Mesendoderm (in vitro differentiated cells): ENCODE measurements at places on chromosomes 3 and 15.
A peak's percentile ranks its signal among the peaks of the same experiment; 100 is the strongest.

GRCh38 chr3:72728329-72728889 is 119.8 kb downstream of the SHQ1 start:
- peak; percentile 23 for DNase-seq

GRCh38 chr3:40780291-40780924 is 255.6 kb downstream of the ZNF621 start:
- peak; percentile 16 for DNase-seq

DNA sequence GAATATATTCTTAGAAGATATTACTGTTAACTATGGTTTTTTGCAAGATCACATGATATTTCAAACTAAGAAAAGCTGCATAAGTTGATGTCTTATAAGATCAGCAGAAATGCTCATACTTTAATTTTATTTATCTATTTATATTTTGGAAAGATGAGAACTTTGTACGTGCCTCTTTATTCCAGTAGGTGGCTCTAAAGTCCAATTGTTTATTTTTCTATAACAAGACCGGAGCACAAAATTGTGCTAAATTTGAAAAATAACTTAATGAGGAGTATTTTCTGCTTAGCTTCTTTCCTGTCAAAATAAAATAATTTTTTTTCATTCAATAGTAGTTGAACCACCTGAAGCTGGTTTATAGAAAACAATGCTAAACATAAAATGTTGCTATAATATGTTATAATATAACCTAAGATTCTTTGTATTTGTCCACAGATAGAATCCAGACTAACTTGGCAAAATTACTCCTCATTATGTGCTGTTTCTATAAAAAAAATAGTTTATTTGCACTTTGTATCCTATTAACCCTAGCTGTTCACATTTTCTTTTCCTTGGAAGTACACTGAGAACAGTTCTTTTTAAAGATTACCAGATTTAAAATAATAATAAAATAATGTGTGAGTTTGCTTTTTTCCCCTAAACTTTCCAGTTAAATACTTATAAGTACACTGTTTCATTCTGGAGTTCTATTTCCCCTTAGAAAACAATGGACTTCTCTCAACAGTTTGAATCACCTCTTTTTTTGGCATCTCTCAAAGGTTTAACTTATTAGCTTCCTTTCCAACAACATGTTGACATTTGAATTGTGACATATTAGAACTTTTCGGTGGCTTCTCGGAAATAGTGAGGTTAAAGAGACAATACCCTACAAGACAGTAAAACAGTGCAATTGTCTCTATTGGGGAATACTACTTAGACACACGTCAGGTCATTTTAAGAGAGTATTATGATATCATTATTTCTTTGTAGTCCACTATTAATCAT is 530.0 kb downstream of the MECOM start:
- no peak for DNase-seq

GRCh38 chr3:165653130-165653778 is 184.0 kb downstream of the BCHE start:
- no peak for DNase-seq

DNA sequence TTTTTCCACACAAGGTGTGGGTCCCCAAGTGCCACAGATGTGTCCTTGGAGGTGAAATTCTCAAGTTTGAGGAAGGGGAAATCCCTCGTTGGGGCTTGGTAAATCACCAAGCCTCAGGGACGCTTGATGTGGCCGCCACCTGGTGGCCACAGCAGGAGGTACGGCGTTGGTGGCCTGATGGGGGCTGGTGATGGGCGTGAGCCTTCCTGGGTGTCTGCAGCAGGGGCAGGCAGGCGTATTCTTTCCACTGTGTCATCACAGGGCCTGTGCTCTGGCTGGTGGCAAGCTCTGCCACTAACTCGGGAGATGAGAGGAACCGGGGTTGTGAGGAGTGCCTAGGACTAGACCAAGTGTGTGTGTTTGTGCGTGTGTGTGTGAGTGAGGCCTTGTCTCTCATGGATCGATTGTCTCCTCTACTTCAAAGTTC is 4.2 kb downstream of the ACOX2 start:
- peak; percentile 86 for DNase-seq

- DNase-seq, result peak; percentile 95
Measured at GRCh38 chr3:185659942-185660921, 74.1 kb downstream of the SENP2 start.

- DNase-seq, result no peak
Measured at GRCh38 chr3:168124291-168124690, 28.6 kb upstream of the GOLIM4 start.

- no peak for DNase-seq
Measured at GRCh38 chr15:38553071-38553470, 11.5 kb downstream of the RASGRP1 start.

DNA sequence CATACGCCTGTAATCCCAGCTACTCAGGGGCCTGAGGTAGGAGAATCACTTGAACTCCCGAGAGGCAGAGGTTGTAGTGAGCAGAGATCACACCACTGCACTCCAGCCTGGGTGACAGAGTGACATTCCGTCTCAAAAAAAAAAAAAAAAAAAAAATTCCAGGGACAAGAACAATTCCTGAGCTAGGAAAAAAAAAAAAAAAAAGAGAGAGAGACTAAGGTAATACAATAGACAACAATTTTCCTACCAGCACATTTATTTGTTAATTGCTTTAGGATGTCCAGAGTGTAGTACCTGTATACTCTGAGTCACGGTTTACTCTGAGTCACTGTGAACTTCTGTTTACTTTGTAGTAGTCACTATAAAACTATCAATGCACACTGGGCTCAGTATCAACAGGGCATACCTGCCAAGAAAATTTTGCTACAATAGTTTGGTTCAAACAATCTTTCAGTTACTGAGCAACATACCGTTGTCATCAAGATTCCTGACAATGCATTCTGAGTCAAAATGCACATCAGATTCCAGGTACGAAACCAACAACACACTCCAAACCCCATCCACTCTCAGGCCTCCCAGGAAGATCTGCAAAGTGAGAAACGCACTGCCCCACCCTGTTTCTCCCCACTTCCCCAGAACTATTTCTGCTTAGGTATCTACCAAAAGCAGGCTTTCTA is 28.3 kb downstream of the IGF2BP2 start:
- no peak for DNase-seq

GRCh38 chr15:84947947-84948830 is 33.5 kb upstream of the PDE8A start:
- DNase-seq, result no peak

DNA sequence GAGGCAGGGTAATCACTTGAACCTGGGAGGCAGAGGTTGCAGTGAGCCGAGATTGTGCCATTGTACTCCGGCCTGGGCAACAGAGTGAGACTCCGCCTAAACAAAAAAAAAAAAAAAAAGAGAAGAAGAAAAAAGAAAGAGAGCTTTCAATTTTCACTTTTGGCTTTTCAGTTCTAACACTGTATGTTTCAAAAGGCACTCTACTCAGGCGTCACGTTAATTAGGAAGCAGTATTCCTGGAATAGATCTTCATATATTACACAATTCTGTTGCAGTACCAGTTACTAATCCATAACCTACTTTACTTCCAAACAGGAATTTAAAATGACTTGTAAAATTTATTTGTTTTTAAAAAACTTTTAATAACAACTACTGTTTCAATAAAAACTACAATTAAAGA is 131.7 kb upstream of the PLXND1 start:
- DNase-seq, result no peak

GRCh38 chr3:62809369-62809768 is 65.8 kb downstream of the CADPS start:
- DNase-seq, result no peak

DNA sequence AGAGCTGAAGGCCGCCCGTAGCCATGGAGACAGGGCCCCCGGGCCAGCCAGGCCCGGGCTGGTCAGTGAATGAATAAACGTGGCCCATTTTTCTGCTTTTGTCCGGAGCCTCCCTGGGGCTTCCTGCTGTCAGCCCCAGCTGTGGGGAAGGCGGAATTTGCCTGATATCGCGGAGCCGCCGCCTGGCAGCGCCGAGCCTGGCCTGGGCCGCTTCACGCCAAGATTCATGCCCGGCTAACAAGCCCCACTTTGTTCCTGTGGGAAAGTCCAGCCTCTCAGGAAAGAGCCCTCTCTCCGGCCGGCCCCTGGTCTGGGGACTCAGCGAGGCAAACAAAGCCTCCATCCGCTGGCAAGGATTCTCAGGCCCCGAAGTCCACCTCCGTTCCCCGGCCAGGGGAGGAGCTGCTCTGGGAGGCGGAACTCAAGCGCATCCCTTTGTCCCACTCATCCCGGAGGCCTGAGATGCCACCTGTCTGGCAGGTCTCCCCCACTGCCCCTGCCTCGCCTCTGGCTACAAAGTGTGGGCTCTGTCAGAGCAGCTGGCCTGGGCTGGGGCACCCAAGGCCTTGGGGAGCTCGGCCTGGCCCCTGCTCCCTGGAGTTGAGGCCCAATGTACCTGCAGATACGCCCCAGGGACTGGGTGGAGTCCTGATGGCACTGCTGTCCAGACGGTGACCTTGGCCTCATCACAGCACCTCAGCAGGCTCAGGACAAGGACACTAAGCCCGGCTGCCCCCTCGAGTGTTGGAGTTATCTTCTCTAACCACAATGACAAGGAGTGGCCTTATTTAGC is 51.6 kb upstream of the SLC6A11 start:
- DNase-seq, result no peak

DNA sequence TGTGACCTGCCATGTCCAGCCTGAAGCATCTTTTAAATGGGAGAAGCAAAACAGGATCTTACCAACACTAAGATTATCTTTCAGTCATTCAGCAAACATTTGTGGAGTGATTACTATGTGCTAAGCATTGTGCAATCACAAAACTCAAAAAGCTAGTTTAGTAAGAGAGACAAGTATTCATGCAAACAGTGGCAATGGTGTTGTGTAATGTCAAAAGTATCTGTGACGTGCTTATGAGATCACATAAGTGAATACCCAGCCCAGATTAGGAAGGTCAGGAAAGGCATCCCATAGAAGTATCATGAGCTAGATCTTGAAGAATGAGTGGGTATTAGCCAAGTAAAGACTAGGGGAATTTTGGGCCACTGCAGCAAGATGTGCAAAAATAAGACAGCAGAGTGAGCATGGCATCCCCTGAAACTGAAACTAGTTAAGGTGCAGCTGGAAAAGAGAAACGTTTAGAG is 32.1 kb downstream of the SEC62 start:
- no peak for DNase-seq

DNA sequence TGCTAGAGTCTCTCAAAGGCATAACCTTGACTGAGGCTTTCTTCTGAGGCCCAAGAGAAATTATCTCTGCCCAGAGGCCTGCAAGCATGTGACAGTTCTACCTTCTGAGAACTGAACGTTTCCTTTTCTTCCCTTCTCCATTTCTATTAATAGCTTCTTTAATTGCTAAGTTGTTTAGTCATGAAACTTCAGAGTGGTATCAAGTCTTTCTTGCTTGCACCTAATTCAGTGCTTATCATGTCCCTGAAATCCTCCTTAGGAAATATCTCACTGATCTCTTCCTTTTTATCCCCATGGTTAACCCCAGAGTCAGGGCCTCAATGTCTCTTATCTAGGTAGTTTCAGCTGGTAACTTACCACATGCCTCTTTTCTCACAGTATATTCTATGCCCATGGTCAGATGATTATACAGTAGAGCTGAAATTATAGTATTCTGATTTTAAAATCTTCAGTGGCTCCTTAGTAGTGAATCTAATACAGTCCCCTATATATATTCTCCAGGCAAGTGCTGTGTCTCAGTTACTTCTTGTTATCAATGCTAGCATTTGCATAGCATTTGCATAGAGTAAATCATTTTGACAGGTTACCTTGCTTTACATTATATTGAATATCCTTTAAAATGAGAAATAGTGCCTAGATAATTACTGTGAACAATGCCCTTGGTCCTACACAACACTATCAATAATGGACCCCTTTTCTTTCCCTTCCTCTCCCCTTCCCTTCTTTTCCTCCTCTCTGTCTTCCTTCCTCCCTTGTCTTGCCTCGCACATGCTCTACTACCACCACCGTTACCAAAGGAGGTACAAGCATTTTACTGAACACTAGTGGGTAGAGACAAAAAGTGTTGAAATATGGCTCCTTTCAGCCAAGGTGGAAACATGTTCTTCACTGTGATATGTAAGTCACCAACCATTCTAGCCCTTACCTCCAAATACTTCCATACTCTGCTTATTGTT is 33.0 kb downstream of the KBTBD8 start:
- DNase-seq, result no peak

DNA sequence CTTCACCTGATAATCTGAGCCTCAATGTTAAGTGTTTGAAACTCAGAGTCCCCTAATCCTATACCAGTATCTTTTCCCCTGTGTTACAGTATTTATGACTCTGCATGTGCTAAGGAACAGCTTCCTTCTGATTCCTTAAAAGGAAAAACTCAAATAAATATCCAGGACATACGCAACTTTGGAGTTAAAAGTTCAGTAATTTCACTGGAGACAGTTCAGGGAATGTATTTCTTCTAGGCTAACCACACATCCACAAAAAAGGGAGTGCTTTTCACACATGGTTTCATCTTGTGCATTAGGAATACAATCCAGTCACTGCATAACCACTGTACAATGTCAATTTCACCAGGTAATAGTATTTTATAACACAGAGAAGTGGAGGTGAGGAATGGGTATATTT is 31.0 kb downstream of the PGBD4 start:
- no peak for DNase-seq

DNA sequence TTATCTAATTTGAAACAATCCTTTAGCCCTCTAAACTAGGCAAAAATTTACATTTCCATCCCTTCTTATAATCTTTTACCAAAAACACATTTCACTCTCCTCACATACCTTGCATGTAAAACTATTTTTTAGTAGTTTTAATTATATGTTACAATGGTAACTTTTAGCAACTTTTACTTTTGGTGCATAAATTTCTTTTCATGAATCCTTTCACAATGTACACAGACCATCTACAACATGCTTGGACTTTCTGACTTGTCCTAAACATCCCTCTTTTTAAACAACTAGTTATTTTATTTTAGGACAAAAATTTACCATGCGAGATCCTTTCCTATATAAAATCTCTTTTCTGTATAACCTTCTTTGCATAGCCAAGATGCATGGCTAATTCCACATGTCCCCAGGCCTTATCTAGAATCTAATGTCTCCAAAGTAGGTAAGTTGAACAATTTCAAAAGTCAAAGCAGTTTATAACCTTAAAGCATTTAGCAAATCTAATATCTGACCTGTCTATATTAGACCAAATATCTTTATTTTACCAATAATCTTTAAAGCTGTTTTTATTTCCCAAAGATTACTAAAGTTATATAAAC is 14.4 kb upstream of the ALDH1L1 start:
- DNase-seq, result peak; percentile 72
